Activated CD4-positive, alpha-beta T cell treated with anti-CD3 and anti-CD28 coated beads for 24 hours (primary cell): ENCODE measurements at places on chromosomes 12 and 14.
A peak's percentile ranks its signal among the peaks of the same experiment; 100 is the strongest.

DNA sequence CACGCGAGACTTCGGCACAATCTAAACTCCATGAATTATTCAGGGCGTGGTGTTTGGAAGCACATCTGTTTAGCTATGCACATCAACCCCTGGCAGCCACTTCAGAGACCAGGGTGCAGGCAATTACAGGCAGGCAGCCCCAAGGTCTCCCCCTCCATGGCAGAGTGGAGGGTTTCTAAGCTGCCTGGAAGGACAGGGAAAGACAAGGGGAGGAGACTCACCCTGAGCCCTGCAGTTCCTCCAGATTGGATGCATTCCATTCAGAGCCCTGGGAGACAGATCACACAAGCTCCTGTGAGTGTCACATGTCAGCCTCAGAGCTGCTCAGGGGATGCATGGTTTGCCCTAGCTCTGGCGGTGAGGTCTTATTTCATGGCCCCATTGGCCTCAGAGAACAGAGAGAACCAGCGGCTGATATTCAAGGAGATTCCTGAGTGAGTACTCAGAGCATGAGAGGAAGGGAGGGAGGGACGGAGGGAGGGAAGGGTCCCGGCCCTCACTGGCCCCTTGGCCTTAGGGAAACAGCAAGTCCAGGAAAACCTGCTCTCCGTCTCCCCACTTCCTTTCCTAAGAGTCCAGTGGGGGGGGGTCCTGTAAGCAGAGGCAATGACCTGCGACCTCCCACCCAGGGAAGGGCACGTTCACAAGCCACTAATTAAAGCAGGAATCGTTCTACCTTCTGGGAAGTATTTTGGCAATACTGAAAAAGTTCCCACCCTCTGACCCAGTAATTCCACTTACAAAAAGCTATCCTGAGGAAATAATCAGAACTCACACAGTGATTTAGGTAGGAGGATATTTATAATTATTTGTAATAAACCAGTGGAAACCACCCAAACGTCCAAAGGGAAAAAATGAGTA, 55.1 kb downstream of the SSH1 start:
- DNase-seq: no peak

GRCh38 chr12:104790296-104791125, 167.6 kb downstream of the SLC41A2 start:
- peak; percentile 27 for DNase-seq

- DNase-seq: no peak
These were observed 63.4 kb downstream of the ITPR2 start for GRCh38 chr12:26769611-26770010.

DNA sequence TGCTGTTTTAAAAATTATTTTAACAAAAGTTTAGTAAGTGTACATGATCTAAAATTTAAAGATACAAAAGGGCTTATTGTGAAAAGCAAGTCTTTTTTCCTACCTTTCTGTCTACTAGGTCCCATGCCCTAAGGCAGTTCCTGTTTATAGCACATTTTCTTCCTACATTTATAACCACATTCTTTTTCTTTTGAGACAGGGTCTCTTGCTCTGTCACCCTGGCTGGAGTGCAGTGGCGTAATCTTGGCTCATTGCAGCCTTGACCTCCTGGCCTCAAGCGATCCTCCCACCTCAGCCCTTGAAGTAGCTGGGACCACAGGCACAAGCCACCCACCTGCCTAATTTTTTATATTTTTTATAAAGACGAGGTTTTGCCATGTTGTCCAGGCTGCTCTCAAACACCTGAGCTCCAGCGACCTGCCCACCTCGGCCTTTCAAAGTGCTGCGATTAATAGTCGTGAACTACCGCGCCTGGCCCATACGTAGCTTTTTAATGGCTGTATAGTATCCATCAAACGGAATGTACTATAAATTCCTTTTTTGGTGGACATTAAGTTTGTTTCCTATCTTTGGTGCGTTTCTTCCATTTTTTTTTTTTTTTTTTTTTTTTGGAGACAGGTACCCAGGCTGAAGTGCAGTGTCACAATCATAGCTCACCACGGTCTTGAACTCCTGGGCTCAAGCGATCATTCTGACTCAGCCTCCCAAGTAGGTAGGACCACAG, 20.9 kb downstream of the FRS2 start:
- DNase-seq: no peak

GRCh38 chr12:71312768-71313403, 126.7 kb upstream of the LGR5 start:
- no peak for DNase-seq

DNA sequence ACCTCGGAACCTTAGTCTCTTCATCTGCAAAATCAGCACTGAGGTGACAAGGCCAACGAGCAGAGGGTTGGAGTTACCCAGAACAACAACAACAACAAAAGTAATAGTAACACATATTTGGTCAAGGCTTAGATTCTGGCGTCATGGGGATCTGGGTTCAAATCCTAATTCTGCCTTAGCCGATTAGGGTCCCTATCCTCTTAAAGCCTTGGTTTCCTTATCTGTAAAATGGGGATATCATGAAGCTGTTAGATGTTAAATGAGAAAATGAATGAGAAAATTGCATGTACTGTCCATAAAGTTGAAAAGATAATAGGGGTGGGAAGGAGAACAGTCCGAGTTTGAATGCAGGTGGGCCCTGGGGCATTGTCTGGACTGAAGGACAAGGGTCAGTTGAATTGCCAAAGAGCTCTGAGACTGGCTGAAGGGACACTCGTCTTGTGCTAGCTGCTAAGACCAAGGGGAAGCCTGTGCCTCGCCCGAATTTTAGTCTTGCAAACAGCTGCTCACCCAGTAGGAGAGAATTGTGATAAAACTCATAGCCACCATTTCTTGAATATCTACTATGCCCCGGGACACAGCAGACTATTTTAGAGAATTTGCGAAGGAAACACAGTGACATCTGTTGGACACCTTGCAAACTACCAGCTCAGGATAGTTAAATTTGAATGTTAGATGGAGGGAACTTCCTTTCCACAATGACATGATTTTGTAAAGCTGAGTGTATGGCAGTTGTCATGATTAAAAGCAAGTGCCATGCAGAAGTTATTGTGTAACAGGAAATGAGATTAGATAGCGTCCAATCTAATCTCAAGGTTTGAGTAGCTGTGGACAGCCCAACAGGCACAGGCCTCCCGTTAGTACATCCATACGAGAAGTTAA, 6.8 kb upstream of the HNF1A start:
- no peak for DNase-seq

DNA sequence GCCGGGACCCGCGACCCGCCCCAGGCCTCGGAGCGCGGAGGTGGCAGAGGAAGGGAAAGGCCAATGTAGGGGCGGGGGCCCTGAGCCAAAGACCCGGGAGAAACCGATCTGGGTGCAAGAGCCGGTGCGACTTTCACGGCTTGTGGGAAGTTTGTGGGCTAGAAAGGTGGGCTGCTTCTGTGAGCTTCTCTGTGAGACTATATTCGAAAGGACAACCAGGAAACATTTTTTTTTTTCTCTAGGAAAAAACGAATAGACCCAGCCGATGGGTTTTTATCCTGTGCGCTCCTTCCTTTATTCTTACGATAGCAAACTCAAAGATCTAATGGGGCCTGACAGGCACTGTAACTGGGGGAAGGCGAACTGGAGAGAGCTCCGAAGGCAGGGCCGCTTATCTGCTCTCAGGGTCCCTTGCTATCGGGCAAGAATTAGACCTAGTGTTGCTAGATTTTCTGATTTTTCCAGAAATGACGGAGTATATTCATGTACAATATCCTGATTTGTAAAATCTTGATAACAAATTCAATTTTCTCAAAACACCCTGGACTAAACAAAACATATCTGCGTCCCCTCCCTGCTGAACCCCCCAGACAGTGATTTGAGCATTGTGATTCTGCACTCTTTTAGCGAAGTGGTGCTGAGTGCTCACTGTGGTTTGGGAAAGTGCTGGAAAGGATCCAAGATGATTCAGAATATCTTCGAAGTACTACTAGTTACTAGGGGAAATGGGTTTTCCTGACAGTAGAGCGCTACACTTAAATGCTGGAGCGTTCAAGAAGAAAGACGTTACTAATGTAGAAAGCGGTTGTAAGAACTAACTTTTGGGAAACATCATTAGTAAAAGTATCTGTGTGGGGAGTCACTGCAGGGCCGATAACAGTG, 563 bp upstream of the STXBP6 start:
- DNase-seq: no peak

DNA sequence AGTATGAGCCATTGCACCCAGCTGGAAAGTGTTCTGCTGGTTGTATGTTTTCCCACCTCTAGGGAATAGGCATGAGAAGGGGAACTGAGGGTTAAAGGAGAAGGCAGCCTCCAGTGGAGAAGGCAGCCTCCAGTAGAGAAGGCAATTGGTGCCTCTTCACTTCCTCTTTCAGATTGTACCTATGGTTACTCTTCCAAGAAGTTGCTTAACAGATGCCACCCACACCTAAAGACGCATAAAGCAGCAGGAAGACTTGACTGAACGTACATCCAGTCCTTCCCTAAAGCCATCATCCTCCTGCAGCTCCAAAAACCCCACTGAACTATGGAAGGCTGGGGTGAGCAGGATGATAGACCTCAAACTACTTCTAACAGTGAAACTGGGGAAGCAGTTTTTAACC, 13.1 kb downstream of the DPF3 start:
- DNase-seq: no peak

DNA sequence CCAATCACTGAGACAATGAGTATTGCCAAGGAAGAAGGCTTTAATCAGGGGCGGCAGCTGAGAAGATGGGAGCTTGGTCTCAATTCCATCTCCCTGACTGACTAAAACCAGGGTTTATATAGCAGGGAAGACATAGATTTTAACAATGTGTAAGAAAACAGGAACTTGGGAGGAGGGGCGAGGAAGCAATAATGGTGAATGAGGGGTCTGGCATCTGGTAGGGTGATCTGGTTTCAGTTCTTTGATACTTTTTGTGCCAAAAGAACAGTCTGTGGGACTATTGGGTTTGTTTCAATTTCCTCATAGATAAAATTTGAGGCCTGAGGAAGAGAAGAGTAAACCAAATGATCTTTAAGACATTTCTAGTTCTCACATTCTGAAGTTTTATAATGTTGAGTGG, 49.2 kb downstream of the FUT8 start:
- no peak for DNase-seq

DNA sequence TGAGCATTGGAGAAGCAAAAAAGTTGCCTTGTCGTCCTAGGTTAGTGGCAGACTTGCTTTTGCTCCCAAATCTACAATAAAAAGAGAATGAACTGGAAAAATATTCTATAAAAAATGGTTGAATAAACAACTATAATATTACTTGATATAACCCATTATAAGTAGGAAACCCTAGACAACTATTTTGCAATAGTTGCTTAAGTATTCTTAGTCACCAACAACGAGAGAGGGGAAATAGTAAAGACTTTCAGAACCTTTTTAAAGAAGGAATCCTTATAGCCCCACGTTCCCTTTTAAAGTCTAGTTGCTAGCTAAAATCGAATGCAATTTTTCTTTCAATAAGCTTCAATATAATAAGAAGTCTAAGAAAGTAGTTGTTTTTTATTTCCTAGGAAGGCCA, 17.5 kb downstream of the AQP6 start:
- no peak for DNase-seq

GRCh38 chr12:13670285-13670866, 311.0 kb downstream of the GRIN2B start:
- no peak for DNase-seq

DNA sequence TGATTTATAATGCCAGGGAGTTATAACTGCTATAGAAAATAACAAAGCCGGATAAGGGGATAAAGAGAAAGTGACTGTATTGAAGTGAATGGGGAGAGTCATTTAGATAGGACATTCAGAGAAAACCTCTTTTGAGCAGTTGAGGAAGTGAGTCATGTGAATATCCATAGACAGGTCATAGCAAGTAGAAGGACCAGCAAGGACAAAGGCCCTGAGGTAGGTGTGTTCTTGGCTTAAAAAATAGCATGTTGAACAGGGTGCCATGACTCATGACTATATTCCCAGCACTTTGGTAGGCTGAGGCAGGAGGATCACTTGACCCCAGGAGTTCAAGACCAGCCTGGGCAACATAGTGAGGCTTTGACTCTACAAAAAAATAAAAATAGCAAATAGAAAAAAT, 51.5 kb upstream of the RAP1B start:
- DNase-seq: no peak

DNA sequence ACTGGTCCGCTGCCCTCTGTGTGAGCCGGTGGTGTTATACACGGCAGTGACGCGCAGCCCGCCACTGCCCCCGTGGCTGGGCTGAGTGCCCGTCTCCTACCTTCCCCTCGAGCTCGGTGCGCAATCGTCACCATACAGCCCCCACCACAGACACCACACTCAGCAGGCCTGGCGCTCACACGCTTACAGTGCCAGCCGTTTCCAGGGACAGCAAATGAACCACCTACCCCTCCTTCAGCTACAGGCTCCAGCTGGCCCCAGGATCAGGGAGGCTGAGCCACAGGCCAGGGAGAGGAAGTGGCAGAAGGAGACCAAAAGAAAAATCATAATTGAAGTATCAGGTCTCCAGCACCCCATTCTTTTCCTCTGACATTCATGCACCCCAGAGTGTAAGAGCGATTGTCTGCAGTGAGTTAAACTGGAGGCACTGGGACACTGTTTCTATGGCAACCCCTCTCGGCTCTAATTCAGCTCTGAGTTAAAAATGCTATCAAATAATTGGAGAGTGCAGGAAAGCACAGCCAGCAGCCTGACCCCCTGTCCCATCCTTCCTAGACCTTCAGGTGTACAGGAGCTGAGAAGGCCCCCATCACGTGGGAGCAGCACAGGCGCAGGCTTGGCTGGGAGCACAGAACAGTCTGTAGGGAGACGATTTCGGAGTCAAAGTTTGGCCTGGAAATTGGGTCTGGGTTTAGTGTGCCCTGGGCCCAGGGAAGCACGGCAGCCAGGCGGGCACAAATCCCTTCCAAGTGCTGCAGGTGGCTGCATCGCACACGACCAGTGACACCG, 18.0 kb downstream of the LRTM2 start:
- no peak for DNase-seq

DNA sequence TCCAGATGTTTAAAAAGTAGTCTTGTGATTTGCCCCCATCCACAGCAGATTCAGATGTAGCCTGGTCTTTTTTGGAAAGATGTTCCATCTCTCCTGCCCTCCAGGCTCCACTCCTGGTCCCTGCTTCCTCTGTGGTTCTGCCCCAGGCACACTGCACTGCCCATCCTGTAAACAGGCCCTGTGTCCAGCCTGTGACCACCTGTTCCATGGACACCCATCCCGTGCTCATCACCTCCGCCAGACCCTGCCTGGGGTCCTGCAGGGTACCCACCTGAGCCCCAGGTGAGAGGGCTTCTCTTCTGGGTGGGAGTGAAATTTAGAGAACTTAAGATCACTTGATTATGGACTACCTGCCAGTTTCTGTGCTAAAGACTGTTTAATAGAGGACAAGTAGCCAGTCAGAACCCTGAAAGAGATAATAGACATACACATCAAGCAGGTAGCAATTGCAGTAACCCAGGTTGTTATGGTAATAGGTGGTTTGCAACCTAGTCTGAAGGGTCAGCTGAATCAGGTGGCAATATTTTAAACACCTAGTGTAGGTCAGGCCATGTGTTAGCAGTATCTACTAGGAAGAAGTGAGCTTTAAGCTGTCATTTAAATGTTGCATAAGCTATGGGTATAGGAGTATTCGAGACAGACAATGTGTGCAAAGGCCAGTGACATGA, 2.1 kb downstream of the RNF31 start:
- no peak for DNase-seq

- no peak for DNase-seq
These were observed 381.4 kb downstream of the APAF1 start for GRCh38 chr12:99026332-99027054.
